Sigmoid colon (tissue), 7 donors: ENCODE measurements at places on chromosomes 1 and 21. TPM values are rescaled to one million over a fixed set of nuclear protein-coding genes. Genes with fewer than 3 reads are reported as not detected.

- no peaks in the 10 kb centered on the region for H3K4me1 ChIP-seq
- H3K27me3 ChIP-seq, result no peaks in the 10 kb centered on the region
- DNase-seq, result no peak
- H3K27ac ChIP-seq, result no peak overlapping the region
These were observed 30.3 kb downstream of the PTPRC start for GRCh38 chr1:198669023-198669698.

DNA sequence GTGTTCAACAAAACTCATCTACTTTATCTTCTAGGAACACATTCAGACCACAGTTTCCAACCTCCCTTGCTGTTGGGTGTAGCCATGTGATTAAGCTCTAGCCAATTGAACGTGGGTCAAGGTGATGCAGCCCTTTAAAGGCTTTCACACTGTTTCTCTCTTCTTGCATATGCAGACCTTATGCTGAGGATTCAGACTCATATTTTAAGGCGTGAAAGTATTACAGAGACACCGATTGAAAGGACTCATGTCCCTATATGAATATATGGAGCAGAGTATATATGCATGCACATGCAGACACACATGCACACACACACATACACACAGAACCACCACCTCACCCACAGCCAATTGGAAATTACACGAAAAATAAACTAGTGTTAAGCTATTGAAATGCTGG lies 214.3 kb upstream of the NR5A2 start:
- no peaks in the 10 kb centered on the region for H3K36me3 ChIP-seq
- H3K27ac ChIP-seq, result no peak overlapping the region
- DNase-seq, result no peak
- H3K4me3 ChIP-seq, result no peak overlapping the region
- no peaks in the 10 kb centered on the region for H3K4me1 ChIP-seq
- no peaks in the 10 kb centered on the region for H3K27me3 ChIP-seq

GRCh38 chr1:220093361-220094015 lies 444 bp upstream of the IARS2 start:
- H3K36me3 ChIP-seq, result no peaks in the 10 kb centered on the region
- H3K27ac ChIP-seq, result peak overlapping the region; percentile 86
- H3K27me3 ChIP-seq, result no peaks in the 10 kb centered on the region
- H3K4me3 ChIP-seq, result peak overlapping the region; percentile 98
- H3K4me1 ChIP-seq, result peaks cover 6% of the 10 kb centered on the region
- no peak for DNase-seq

DNA sequence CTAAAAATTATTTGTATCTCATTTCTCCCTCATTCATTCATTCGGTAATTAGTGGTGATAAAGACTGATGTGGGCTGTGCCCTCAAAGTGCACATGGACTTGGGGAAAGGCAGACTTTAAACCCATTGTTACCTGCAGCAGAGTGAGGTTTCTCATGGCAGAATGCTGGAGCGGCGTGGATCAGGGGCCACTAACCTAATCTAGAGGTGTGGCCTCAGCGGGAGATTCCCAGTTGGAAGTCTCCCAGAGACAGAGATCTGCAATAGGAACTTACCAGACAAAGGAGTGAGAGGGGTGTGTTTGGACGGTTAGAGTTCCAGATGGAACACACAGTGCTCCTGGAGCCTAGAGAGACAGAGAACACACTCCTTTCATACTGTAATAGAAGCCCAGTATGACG lies 73.5 kb downstream of the VPS26C start:
- no peak for DNase-seq
- H3K4me1 ChIP-seq, result no peaks in the 10 kb centered on the region
- H3K4me3 ChIP-seq, result no peak overlapping the region
- H3K27me3 ChIP-seq, result no peaks in the 10 kb centered on the region
- H3K27ac ChIP-seq, result no peak overlapping the region
- H3K36me3 ChIP-seq, result peaks cover 10% of the 10 kb centered on the region

GRCh38 chr1:156004843-156005584 lies 15.7 kb downstream of the SSR2 start:
- H3K27ac ChIP-seq, result no peak overlapping the region
- peaks cover 11% of the 10 kb centered on the region for H3K36me3 ChIP-seq
- no peaks in the 10 kb centered on the region for H3K4me1 ChIP-seq
- H3K4me3 ChIP-seq, result no peak overlapping the region

DNA sequence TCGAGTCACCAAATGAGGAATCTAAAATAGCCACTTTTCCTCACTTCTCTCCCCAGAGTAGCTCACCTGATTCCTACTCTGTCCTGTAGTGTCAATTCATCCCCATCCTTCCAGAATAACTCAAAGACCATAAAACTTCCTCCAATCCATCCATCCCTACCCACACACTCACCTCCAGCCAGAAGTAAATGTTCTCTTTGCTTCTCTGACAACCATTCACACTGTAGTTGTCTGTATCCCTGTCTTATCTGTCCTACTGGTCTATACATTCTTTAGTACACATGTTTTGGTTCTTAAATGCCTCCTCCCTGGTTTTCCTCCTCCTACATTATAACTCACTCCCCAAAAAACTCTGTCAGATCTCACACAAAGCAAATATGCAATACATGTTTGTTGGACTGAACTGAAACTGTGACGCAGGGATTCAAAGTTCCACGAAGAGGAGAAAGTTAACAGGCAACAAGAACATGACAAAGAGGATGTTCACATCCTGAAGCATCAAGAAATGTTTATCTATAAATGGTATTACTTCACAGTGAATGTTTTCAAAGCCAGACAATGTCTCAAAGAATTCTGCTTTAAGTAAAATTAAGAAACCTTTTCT lies 11.0 kb downstream of the TP53BP2 start:
- H3K36me3 ChIP-seq, result no peaks in the 10 kb centered on the region
- peaks cover 38% of the 10 kb centered on the region for H3K4me1 ChIP-seq
- H3K27me3 ChIP-seq, result no peaks in the 10 kb centered on the region
- no peak overlapping the region for H3K4me3 ChIP-seq
- DNase-seq, result no peak

GRCh38 chr1:185144233-185144632 lies 12.5 kb downstream of the TRMT1L start:
- no peak for DNase-seq
- no peak overlapping the region for H3K4me3 ChIP-seq
- H3K4me1 ChIP-seq, result no peaks in the 10 kb centered on the region
- H3K27ac ChIP-seq, result no peak overlapping the region
- H3K27me3 ChIP-seq, result no peaks in the 10 kb centered on the region

DNA sequence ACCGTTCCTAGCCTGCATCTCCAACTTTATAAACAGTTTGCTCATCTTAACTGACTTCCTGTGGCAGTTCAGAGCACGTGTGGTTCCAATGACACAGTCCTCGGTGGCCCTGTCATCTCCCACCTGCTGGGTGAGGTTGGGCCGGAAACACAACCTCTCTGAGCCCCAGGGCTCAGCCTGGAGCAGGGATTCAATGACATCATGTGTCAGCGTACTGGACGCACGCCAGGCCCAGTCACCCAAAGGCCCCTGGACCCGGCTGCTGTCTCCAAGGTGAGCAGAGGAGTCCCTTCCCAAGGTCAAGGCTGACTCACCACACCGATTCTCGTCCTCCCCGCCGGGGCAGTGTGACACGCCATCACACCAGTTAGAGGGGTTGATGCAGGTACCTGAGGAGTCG lies 19.9 kb downstream of the TMPRSS2 start:
- no peak for DNase-seq
- no peaks in the 10 kb centered on the region for H3K36me3 ChIP-seq
- H3K4me1 ChIP-seq, result no peaks in the 10 kb centered on the region
- H3K27me3 ChIP-seq, result no peaks in the 10 kb centered on the region

- no peak overlapping the region for H3K27ac ChIP-seq
- H3K36me3 ChIP-seq, result peaks cover 28% of the 10 kb centered on the region
- DNase-seq, result no peak
- peaks cover 6% of the 10 kb centered on the region for H3K4me1 ChIP-seq
- H3K27me3 ChIP-seq, result no peaks in the 10 kb centered on the region
These were observed 48.5 kb downstream of the SCCPDH start for GRCh38 chr1:246772686-246773085.

GRCh38 chr1:157153746-157154145 lies 15.6 kb upstream of the ETV3 start:
- H3K27ac ChIP-seq, result no peak overlapping the region
- DNase-seq, result no peak
- no peaks in the 10 kb centered on the region for H3K36me3 ChIP-seq
- H3K4me1 ChIP-seq, result peaks cover 11% of the 10 kb centered on the region

- H3K4me1 ChIP-seq, result no peaks in the 10 kb centered on the region
- DNase-seq, result no peak
These were observed 10.4 kb upstream of the NEK2 start for GRCh38 chr1:211685823-211686222.

DNA sequence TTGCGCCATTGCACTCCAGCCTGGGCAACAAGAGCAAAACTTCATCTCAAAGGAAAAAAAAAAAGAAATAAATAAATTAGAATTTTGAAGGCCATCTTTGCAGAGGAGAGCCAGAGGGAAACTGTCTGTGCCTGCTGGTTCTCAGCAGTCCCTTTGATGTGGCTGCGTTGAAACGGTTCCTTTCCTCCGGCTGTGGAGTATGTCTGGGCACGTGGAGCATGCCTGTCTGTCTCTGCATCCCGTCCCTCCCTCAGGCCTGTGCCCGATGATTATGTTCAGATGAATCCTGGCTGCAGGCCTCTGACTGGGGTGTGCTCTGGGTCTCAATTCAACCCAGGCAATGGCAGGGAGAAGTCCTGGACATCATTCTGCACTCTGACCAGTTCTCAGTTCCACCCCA lies 33.4 kb downstream of the KIAA1614 start:
- H3K4me1 ChIP-seq, result no peaks in the 10 kb centered on the region
- H3K27me3 ChIP-seq, result no peaks in the 10 kb centered on the region
- H3K4me3 ChIP-seq, result no peak overlapping the region
- no peak for DNase-seq

GRCh38 chr1:212475151-212475550 lies 42.4 kb downstream of the NENF start:
- no peaks in the 10 kb centered on the region for H3K27me3 ChIP-seq
- H3K4me3 ChIP-seq, result no peak overlapping the region
- no peaks in the 10 kb centered on the region for H3K36me3 ChIP-seq
- DNase-seq, result no peak

DNA sequence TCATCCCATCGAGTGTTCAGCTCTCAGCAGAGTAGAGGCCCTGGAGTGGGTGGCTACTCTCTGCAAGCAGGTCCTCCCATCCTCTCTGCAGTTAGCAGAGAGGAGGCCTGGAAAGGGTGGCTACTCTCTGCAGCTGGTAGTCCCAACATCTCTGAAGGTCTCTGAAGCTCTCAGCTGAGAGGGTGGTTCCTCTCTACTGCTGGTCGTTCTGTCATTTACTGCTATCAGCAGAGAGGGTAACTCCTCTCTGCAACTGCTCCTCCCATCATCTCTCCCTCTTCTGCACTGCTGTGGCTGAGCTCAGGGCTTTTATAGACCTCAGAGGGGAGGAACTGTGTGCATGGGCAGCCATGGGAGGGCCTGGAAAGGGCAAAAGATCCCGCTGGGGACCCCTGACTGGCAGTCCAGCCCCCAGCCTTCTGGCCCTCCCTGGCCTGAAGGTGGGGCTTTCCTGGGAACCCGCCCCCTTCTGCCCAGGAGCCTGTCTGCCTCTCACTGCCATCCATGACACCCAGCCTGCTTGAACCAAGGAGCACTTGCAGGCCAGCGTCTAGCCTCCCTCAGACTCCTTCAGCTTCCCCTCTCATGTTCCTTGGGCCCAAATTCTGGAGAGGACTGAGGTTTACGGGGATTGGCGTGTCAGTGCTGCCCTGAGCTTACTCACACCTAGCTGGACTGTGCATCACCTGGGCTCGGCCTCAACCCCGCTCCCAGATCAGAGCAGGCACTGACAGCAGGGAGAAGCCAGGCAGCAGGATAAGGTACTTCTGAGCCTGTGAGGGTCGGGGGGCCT lies 898.3 kb upstream of the NEGR1 start:
- no peak overlapping the region for H3K27ac ChIP-seq
- no peak overlapping the region for H3K4me3 ChIP-seq
- no peaks in the 10 kb centered on the region for H3K36me3 ChIP-seq
- no peaks in the 10 kb centered on the region for H3K4me1 ChIP-seq
- DNase-seq, result peak; percentile 49

DNA sequence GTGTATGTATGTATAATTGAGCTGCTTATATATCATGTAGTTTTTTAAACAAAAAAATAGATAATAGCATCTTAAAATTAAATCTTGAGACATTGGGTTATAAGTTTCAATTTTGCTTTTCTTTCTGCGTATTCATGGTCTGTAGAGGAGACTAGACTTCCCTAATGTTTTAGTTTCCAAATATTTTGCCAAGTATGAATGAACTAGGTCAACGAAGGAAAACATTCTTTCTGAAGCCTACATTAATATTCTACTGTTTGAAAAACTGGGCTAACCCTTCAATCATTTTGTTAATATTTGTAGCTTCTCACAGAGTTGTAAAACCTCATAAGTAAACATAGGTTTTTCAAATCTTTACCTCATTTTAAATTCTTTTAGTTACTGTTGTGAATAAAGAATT lies 592.7 kb downstream of the USP25 start:
- H3K27me3 ChIP-seq, result no peaks in the 10 kb centered on the region
- H3K36me3 ChIP-seq, result no peaks in the 10 kb centered on the region
- H3K4me3 ChIP-seq, result no peak overlapping the region
- H3K4me1 ChIP-seq, result no peaks in the 10 kb centered on the region

DNA sequence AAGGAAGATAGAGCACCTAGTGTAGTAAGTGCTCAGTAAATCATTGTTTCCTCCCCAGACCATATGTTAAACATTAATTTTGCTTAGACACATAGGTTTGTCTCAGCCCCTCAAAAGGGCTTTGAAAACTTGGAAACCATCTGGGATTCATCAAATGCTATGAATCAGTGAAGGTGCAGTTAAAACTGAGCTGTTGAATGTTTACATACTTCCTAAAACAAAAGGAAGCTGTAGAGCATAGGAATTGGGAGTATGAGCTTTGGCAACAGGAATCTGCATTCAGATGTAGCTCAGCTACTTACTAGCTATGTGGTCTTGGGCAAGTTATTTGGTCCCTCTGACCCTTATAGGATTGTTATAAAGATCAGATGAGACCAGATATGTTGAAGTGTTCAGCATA lies 18.7 kb upstream of the PODN start:
- no peak overlapping the region for H3K27ac ChIP-seq
- DNase-seq, result no peak
- peaks cover 30% of the 10 kb centered on the region for H3K4me1 ChIP-seq
- no peaks in the 10 kb centered on the region for H3K27me3 ChIP-seq

GRCh38 chr1:32335790-32336590 lies at the start of gene MARCKSL1:
TSS of gene MARCKSL1 (minus strand) at chr1:32336233. CDS start at chr1:32336033, 200 bp downstream.
- peak within 1 kb of the TSS; percentile 38 for H3K4me3 ChIP-seq
- H3K27ac ChIP-seq, result peak within 1 kb of the TSS; percentile 65
- H3K27me3 ChIP-seq, result no peaks in the 10 kb centered on the region
- H3K36me3 ChIP-seq, result peaks cover 12% of the 10 kb centered on the region
- peak; percentile 91 for DNase-seq

The PTAFR gene
- polyA plus RNA-seq, result 4.2 TPM

The UMODL1 gene
- polyA plus RNA-seq, result not detected

The TNFRSF25 gene
- 7.8 TPM for polyA plus RNA-seq

The PRRX1 gene
- polyA plus RNA-seq, result 3.0 TPM

The PRR9 gene
- polyA plus RNA-seq, result not detected

The PTGFR gene
- polyA plus RNA-seq, result 1.2 TPM

The OSCP1 gene
- polyA plus RNA-seq, result 1.8 TPM

The SPRR5 gene
- not detected for polyA plus RNA-seq

The FCER1G gene
- polyA plus RNA-seq, result 80.5 TPM

The CLDN14 gene
- 1.3 TPM for polyA plus RNA-seq

The TCHHL1 gene
- not detected for polyA plus RNA-seq
